Activated CD8-positive, alpha-beta T cell treated with anti-CD3 and anti-CD28 coated beads for 36 hours (primary cell): ENCODE measurements at places on chromosomes 2 and 18. TPM values are rescaled to one million over a fixed set of nuclear protein-coding genes. Genes with fewer than 3 reads are reported as not detected.

GRCh38 chr2:26196683-26197418, 24.0 kb downstream of the GAREM2 start:
- DNase-seq = no peak

The REG1B gene
- not detected for total RNA-seq

GRCh38 chr2:200222791-200223190, 83.7 kb upstream of the SPATS2L start:
- DNase-seq = no peak

GRCh38 chr2:1704631-1705556, 39.4 kb downstream of the PXDN start:
- DNase-seq = no peak

- no peak for DNase-seq
These were observed 13.2 kb downstream of the SRSF7 start for GRCh38 chr2:38737925-38738324.

The CYS1 gene
- 0.32 TPM for total RNA-seq

GRCh38 chr2:27502142-27502541, 5.5 kb downstream of the GCKR start:
- no peak for DNase-seq

DNA sequence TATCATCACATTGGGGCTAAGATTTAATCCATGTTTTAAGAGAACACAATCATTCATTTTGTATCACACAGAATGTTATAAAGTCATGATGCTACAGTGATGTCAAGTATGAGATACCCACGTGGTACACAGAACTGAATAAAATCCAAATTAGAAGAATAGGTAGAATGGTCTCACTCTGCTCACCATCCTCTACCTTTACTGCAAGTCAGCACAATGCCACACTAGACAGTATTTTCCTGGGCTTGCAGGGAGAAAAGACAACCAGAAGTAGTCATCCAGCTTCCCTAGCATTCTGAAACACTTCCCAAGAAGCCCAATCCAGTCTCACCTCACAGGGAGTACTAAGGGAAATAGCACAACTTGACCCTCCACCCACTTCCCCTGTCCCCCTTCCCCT, 856.2 kb upstream of the NRXN1 start:
- no peak for DNase-seq

GRCh38 chr2:68908392-68908970, 37.3 kb upstream of the BMP10 start:
- DNase-seq = peak; percentile 95

- DNase-seq = peak; percentile 67
These were observed 978 bp upstream of the TUBA4A start for GRCh38 chr2:219254590-219255201.

DNA sequence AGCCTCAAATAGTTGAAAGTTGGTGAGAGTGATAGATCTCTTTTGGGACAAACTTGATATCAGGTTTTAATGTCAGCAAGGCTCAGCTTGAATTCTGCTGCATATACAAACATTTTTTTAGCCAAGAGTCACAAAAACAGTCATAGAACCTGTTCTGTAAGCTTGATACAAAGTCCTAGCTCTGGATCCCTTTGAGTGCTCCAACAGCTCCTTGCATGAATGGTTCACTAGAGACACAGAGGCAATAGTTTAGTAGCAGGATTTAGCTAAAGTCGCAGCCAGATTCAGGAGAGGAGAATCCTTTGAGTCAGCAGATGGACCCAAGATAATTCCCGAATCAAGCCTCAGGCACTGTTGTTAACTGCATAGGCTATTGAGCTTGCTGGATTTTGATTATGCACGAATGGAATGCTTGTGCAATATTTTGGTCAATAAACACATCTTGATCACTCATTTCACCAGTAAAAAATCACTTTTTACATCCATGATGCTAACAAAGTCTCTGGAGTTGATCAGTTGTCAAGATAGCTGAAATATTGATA, 148.6 kb downstream of the KLHL14 start:
- no peak for DNase-seq

The KRTCAP3 gene
- total RNA-seq = 4.3 TPM
